Fibroblast of the conjunctiva (primary cell): ENCODE measurements at places on chromosomes 13 and 19.
A peak's percentile ranks its signal among the peaks of the same experiment; 100 is the strongest.

DNA sequence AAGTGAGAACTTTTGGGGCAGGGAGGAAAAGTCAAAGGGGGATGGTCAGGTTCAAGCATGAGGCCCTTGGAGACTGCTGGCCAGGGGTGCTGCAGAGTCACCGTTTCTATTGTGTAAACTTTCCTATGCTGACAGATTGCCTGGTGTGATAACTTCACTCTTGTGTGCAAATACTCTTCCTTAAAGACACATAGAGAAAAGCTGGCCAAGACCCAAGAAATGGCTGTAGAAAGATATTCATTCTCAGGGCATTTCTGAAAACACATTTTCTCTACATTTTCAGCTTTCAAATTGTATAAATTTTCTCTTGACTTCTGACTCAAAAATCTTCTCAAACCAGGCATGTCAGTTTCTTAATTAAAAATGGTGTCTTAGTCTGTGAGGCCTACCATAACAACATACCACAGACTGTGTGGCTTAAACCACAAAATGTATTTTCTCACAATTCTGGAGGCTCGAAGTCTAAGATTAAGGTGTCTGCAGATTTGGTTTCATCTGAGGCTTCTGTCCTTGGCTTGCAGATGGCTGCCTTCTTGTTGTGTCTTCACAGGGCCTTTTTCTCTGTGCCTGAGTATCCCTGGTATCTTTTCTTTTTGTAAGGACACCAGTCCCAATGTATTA, 304.5 kb downstream of the KCNRG start:
- no peak for DNase-seq

- no peak for DNase-seq
Measured at GRCh38 chr19:18607226-18608101, 865 bp upstream of the CRLF1 start.

DNA sequence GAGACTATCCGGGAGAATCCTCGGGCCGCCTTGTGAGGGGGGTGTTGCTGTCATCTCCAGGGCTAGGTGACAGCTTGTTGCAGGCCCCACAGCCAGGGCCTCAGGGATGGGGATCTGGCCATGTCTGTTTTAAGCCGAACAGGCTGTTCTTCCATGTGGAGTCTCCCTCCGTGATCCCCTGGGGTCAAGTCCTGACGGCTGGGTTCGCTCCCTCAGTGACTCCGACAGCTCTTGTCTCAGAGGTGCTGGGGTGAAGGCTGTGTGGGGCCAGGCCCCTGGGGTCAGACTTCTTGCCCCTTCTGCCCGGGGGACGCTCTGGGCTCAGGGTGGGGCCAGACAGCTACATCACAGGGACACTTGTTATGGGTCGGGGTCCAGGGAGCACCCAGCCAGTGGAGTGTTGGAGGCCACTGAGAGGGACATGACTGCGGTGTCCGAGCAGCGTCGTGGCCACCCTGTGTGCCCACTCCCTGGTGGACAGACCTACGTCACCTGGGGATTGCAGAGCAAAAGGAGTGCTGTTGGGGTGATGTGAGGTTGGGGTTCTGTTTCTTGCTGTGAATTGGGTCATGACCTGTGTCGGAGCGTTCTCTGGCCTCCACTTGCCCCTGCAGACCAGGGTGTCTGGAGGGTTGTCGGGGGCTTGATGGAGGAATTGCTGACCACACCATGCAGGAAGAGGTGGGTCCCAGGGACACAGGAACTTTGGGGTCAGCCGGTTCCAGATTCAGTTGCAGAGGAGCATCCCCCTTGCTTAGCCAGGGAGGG, 21.5 kb downstream of the EPN1 start:
- no peak for DNase-seq

GRCh38 chr19:43743059-43743458, 11.7 kb downstream of the SMG9 start:
- DNase-seq = no peak

GRCh38 chr13:44576351-44577235, 463 bp upstream of the TSC22D1 start:
- DNase-seq = no peak

DNA sequence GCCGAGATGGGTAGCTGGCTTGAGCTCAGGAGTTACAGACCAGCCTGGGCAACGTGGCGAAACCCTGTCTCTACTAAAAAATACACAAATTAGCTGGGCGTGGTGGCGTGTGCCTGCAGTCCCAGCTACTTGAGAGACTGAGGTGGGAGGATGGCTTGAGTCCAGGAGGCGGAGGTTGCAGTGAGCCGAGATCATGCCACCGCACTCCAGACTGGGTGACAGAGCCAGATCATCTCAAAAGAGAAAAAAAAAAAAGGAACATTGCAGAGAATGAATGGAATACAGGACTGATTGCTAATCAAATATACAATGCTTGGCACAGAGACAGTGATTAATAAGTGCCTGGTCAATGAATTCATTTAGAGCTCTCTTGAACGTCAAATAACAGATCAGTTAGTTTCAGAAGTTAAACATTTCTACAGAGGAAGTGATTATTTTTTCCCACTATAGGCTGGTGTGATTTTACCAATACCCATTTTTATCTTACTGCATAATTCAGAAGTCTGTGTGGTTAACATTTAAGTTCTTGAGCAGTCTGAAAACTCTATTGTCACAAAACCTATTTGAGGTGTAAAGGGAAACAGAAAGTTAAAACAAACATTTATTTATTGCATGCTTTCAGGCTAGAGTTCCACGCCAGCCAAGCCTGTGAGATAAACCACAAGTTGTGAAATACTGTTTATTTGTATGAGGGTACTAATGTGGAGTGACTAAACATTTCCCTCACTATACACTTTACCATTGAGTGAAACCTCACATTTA, 7.7 kb upstream of the TBC1D4 start:
- DNase-seq = peak; percentile 21

DNA sequence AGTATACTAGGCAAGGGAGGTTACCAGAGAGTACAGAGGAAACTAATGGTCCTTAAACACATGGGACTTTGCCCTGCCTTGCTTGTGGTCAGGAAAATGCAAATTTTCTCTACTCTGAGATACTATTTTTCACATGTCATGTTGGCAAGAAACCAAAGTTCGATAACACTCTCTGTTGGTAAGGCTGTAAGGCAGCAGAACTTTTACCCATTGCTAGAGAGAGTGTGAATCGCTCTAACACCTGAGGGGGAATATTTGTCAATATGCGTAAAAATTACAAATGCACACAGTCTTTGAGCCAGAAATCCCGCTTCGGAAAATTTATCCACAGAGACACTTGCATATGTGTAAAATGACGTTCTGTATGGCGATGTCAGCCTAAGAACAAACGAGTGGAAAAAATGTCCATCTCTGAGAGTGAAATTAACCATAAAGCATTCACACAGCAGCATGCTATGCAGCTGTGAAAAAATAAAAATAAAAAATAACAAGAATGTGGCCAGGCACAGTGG, 9.5 kb upstream of the RFX1 start:
- DNase-seq = no peak

- peak; percentile 68 for DNase-seq
Measured at GRCh38 chr19:55546822-55547614, 1.7 kb upstream of the SBK3 start.

- DNase-seq = no peak
Measured at GRCh38 chr13:37427843-37428494, 170.6 kb downstream of the POSTN start.

GRCh38 chr13:57352114-57352513, 185.1 kb downstream of the PRR20E start:
- DNase-seq = no peak

GRCh38 chr13:110347535-110348308, 40.6 kb downstream of the COL4A2 start:
- DNase-seq = peak; percentile 43

- DNase-seq = no peak
Measured at GRCh38 chr19:46452186-46452585, 19.2 kb downstream of the PNMA8A start.

DNA sequence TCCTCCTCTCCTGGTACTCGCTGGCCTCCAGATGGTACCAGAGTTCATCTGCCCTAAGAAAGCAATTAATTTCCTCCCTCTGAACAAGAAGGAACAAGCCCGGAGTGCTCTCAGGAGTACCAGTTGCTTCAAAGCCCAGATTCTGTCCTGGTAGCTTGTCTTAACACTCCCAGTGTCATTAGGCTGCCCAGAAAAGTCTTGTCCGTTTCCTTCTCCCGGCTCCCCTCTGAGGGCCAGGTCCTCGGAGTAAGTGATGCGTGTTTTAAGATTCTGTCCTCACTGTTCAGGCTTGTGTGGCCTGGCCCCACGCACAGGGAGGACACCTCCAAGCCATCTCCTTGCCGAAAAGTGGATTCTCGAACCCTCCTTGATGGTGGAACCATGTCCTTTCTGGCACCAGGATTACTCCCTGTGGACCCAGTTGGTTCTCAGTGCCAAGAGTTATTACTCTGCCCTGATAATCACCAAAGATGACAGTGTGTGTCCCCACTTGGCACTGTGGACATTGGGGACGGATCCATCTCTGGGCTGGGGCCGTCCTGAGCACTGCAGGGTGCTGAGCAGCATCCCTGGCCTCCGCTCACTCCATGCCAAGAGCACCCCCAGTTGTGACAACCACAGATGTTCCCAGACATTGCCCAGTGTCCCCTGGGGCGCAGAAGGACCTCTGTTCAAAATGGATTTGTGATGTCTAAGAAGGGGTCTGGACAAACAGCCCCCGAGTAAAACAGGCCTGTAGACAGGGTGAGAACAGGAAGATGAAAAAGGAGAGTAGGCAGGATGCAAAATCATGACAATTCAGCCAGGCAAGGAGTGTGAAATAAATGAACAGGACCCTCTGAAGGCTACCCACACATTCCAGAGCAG, 52.4 kb downstream of the RFX2 start:
- DNase-seq = no peak

DNA sequence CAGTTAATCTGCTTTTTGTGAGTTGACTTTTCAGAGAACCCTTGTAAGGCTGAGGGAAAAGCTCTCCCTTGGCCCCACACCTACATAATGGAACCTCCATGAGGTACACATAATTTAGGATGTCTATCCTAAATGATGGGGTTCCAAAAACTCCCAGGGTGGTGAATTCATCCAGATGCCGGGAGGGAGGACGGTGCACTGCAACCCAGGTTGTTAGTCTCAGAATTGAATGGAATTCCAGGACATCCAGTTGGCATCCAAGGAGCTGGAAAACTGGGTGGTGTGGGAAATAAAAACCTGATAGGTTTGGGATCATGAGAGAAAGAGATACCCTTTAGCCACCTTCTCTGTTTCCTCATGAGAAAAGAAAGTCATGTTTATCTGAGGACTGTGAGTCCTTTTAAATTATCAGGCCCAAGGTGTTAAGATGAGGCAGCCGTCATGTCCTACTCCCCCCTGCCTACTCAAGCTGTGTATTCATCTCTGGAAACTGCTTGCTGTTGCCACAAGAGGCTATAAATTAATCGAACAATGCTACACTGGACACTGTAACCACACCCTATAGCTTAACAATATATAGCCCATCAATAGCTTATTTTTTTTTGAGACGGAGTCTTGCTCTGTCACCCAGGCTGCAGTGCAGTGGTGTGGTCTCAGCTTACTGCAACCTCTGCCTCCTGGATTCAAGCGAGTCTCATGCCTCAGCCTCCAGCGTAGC, 49.5 kb downstream of the C13orf46 start:
- no peak for DNase-seq

- DNase-seq = peak; percentile 29
Measured at GRCh38 chr13:30880151-30880855, 25.8 kb upstream of the MEDAG start.

DNA sequence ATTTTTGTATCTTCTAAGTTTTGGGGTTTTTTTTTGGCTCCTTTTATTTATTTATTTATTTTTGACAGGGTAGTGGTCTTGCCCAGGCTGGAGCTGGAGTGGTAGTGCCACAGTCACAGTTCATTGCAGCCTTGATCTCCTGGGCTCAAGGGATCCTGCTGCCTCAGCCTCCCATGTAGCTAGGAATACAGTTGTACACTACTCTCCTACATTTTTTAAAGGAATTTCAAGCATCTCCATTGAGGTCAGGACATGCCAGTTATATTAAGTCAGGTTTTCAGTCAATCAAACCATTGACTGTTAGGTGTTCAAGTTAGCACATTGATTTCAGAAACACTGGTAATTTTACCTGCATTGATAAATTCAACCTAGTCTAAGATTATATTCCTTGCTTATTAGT, 480.5 kb upstream of the SPRY2 start:
- DNase-seq = no peak

DNA sequence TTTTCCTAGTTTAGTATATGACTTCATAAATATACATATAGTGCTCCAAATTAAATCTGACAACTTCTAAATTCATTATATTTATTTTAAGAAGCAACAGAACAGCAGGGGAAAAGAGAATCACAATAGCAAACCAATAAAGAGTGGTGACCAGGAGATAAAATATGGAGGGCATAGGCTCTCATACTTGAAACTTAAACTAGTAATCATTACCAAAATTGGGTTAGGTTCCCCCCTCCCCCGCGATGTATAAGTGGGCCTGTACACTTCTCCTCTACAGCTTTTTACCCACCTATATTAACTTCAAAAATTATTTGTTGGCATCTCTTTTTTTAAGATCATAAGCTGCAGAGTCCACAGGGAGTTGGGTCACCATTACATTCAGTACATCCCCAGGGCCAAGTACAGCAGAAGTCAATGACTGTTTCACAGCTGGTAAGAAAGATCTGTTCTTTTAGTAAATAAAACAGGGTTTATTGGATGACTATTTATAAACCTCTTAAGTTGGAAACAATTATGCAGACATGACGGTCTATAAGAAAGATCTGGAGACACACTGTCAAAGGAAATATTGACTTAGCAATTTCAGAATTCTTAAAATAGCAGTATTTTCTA, 29.4 kb downstream of the KLF12 start:
- DNase-seq = no peak

- DNase-seq = no peak
Measured at GRCh38 chr13:101739382-101740178, 287.1 kb downstream of the ITGBL1 start.

- DNase-seq = no peak
Measured at GRCh38 chr13:20424949-20425348, 100.7 kb downstream of the CRYL1 start.

DNA sequence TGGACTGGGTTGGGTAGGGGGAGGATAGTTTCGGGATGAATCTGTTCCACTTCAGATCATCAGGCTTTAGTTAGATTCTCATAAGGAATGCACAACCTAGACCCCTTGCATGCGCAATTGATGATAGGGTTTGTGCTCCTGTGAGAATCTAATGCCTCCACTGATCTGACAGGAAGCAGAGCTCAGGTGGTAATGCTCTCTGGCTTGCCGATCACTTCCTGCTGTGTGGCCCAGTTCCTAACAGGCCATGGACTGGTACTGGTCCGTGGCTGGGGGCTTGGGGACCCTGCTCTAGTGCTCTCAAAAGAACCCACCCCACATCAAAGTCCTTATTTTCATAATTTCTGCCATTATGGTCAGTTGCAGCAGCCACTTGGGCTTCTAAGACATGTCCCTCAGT, 30.1 kb downstream of the DNAJC3 start:
- no peak for DNase-seq

GRCh38 chr13:85590231-85590931, 208.8 kb downstream of the SLITRK6 start:
- DNase-seq = no peak

DNA sequence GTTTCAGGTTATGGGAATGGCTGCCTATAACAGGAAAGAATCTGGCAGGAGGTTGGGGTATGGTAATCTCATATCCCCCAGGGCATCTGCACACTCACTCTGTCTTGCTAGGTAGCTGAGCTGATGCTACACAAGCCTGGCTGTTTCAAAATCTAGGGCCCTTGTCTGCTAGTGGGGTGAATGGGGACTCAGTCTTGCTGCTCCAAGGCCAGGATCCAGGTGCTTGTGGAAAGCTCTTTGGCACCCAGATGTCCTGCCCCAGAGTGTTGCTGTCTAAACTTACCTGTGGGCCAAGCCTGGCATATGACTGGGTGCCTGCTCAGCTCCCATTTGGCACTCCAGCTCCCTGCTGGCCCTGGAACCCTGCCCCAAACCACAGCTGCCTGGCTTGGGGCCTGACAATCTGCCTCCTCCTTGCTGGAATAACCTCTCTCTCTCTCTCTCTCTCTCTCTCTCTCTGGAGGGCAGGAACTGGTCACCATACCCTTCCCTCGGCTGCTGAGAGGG, 158.1 kb upstream of the TSC22D1 start:
- peak; percentile 92 for DNase-seq
